ENCODE measurements at places on chromosomes 13 and 19. TPM values are rescaled to one million over a fixed set of nuclear protein-coding genes. Genes with fewer than 3 reads are reported as not detected.

KANK3 gene
- total RNA-seq: 24.1 TPM

CRLF1 gene
- total RNA-seq: 115 TPM

NLRP4 gene
- not detected for total RNA-seq

RNF17 gene
- total RNA-seq: not detected

DMWD gene
- 26.2 TPM for total RNA-seq

DCLK1 gene
- 13.9 TPM for total RNA-seq

DNA sequence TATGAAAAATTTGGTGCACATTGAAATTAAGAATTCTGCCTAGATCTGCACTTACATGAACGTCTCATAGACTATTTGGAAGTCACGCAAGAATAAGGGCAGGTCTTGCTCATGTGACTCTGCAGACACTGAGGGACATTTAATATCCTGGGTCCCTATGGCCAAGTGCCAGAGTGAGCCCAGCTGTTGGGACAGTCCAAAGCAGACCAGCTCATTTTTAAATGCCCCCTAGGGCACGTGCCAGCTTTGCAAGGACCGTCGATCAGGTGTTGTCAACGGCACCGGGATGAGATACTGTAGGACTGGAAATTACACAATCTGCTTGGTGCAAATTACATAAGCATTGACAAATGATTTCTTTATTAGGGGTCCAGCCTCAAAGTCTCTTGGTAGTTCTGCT is 293.6 kb downstream of the TEX29 start:
- DNase-seq: no peak

DNA sequence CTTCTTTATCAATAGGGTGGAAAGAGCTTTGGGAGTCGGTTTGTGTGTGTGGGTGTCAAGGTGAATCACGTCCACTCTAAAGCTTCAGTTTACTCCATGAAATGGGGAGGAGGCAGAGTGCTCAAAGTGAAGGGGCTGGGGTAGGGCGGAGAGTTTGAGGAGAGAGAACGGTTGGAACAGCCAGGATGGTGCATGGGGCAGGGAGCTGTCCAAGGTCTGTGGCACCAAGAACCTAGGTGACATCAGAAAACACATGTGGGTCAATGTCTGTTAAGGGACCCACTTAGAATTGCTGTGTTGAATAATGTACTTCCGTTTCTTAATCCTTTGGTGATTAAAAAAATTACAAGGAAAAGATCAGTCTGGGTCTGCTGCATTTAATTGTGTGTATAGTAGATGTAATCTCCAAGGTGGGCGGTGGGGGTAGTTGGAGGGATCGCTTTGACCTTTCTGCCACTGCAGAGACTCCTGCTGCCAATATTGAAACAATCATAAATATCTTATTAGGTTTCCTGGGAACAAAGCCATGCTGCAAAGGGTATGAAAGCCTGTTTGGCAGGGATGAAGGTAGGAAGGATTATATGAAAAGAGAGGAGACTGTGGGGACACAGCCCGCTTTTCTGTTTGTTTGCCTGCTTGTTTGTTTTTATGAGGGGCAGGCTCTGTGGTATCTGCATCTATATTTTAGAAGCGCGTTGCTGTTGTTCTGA is 122.3 kb downstream of the ATP8A2 start:
- no peak for DNase-seq

DNA sequence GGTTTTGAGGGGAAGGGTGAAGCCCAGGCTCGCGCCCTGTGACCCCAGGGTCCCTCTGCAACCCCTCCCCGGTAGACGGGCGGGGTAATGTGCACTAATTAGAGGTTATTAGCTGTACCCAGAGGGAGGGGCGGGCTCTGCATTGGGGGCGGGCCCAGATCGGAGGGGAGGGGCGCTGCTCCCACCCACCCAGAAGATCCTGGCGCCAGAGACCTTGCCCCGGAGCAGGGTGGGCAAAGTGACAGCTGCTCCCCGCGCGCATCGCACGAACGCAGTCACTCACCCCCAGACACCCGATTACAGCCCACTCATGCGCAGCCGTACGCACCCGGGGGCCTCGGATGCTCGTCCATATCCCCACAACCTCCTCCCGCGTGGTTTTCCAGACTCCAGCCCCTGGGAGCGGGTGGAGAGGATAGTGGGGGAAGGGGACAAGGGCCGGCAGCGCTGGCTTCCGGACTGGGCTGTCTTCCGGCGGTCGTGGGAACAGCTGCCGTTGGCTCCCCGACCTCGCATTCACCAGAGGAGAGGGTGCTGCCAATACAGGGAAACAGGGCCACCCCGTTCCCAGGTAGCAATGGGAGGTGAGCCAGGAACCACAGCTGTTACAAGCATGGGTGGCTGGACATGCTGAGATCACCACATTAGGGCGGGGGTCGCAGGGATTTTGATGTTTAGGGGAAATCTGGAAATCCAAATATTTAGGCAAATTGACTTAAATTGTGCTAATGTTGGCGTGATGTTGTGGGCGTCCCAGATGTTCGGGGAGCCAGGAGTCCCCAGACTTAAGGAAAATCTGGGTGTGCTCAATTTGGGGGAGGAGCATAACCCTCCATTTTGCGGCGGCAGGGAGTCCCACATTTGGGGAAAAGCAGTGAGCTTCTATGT is 2.9 kb upstream of the HOOK2 start:
- no peak for DNase-seq

GRCh38 chr13:72677431-72677830 is 50.0 kb downstream of the MZT1 start:
- DNase-seq: no peak

DNA sequence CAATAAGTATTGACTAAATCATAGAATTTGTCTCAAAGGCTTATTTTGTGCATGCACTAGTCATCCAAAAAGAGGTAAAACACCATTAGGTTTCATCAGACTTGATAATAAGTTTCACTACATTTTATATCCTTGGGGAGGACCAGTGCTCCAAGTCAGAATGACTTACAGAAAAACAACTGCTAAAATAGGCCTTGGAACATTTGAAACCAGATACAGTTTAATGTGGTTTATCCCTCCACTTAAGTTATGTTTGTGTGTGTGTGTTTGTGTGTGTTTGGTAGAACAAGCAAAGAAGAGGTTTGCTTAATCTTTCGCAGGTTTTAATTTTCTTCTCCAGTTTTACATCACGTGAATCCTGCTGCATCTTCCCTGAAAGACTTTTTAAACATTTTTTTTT is 570.9 kb downstream of the PCDH9 start:
- DNase-seq: no peak

DNA sequence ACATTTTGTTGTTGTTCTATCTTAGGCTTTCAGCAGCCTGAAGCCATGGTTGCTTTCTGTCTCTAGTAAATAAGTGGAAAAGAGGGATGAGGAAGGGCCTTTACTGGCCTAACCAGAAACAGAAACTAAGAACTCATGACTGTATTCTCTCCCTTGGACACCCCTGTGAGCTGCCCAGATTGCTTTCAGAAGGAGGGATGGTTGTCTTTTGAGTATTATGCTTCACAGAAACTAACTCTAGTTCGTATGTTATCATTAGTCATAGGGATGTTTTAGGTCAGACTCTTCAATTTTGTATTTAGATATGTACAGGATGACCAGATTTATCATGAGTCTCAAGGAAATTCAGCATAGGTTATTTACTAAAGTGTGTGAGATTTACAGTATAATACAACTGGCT is 17.5 kb downstream of the BORA start:
- DNase-seq: no peak
